Fibroblast of skin of left biceps (primary cell): ENCODE measurements at places on chromosomes 7 and 10.

DNA sequence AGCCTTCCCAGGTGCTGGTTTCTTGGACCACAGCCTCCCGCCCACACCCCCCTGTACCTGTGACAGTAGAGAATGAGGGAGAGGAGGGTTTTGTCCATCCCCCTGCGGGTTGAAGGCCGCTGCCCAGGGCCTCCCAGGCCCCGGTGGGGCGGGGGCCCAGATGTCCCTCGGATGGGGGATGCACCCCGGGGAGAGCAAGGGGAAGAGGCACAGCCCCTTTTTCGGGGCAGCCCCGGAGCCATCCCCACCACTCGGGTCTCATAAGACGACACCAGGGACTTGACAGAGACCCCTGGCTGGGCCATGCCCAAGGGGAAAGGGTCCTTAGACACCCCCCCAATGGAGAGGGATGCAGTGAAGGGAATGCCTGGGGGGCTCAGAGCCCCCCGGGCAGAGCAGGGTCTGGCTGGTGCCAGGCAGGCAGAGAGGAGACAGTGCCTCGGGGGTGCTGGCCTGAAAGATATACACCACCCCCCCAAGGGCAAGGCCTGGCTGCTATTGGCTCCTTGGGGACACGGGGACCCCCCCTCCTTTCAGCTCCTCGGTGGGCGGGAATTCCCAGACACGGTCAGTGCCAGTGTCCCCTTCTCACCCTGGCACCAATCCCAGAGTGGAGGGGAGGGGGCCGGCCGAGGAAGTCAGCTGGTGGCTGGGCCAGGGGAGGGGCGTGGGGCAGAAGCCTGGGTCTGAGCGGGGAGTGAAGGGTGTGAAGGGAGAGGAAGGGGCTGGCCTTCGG, 3.7 kb upstream of the SPACDR start:
- DNase-seq, result no peak

- no peak for DNase-seq
These were observed 12.3 kb downstream of the HUS1 start for GRCh38 chr7:47967123-47967522.

DNA sequence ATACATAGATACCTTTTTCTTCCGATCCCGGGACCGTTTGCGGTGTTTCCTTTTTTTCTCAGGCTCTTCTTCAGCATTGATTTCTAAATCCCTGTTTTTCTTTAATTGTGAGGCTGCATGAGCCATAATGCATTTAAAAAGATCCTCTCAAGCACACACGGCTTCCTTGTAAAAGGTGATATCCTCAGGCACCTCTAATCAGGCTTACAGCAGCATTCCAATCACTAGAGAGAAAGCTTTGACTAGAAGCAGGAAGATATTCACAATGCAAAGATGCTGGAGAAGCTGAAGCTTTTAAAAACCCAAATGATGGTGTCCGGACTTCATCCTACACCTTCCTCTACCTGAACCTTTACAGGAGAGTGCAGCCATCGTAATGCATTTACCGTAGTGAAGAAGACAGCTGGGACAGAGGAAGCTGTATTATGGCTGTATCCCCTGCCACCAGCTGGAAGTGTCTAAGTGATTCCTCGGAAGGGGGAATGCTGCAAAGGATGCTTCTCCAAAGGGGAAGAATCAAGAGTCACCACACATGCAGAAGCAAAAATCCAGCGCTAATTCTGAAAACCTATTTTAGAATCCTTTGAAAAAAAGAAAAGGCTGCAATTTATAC, at the start of gene ANK3:
ANK3 (minus strand) TSS at position 463 of the 613 bp plus-strand sequence; CDS start at position 126, 337 bp downstream.
- no peak for DNase-seq

DNA sequence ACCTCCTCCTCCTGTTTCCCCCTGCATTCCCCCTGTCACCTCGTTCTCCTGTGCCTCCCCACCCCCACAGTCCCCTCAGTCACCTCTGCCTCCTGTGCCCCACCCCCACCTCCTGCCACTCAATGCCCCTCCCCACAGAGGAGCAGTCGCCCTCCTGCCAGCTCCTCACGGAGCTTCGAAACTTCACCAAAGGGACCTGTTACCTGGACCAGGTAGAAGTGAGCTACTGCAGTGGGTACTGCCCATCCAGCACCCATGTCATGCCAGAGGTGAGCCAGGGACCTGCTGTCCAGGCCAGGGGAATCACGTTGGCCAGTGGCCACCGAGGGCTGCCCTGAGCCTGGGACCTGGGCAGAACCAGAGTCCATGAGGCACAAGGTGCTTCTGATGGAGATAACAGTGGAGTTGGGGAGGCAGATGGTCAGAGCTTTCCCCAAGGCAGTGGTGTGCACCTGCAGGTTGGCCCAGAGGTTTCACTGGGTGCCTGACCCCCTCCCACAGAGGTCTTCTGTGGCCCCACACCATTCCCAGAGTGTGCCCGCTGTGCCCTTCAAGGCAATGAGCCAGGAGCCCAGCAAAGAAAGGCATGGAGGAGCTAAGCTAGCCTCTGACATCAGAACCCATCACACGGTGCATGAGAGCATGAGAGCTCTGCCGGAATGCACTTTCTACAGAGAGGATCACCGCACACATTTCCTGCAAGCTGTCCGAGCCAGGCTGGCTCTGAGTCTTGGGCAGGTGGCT, 7.0 kb upstream of the ZNF862 start:
- DNase-seq, result no peak

DNA sequence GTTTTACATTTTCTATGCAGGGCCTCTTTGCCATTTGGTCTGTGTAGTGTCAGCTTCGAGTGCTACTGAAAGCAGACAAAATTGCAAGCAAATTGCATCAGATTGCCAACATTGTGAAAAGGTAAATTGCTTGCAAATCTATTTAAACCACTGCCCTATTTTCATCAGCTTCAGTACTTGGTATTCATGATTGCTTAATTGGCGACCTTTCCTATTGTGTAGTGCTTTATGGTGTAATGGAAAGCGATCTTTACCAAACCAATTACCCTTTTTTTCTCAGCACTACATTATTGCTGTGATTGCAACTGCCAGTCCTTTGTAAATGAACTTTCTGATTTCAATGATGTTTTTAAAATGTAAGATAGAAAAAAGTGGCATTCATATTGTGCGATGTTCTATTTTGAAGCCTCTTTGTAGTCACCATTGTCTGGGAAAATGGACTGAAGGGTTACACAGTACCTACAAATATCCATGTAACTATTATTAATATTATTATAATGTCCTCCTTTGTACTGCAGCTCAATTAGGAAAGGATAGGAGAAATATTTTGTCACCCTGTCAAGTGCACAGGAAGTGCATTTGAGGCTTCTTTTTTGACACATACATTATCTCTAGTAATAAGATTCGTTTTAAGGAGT, 177.7 kb upstream of the SP8 start:
- no peak for DNase-seq

DNA sequence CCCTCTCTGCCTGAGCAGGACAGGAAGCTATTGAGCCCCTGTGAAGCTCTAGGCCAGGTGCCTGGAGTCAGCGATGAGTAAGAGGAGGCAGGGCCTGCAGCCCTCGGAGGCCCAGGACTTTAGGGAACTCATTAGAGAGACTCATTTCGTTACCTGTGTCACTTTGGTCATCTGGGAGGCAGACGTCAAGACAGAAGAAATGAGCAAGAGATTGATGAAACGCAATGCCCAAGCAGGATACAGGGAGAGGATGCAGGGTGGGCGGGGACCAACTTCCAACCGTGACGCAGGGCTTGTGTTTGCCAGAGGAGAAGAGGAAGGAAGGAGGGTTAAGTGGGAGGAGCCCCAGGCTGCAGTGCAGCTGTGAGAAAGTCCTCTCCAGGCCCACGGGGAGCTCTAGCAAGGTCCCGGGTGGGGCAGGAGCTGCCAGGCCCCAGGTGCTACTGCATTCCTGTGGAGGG, 26.4 kb upstream of the GNA12 start:
- no peak for DNase-seq

DNA sequence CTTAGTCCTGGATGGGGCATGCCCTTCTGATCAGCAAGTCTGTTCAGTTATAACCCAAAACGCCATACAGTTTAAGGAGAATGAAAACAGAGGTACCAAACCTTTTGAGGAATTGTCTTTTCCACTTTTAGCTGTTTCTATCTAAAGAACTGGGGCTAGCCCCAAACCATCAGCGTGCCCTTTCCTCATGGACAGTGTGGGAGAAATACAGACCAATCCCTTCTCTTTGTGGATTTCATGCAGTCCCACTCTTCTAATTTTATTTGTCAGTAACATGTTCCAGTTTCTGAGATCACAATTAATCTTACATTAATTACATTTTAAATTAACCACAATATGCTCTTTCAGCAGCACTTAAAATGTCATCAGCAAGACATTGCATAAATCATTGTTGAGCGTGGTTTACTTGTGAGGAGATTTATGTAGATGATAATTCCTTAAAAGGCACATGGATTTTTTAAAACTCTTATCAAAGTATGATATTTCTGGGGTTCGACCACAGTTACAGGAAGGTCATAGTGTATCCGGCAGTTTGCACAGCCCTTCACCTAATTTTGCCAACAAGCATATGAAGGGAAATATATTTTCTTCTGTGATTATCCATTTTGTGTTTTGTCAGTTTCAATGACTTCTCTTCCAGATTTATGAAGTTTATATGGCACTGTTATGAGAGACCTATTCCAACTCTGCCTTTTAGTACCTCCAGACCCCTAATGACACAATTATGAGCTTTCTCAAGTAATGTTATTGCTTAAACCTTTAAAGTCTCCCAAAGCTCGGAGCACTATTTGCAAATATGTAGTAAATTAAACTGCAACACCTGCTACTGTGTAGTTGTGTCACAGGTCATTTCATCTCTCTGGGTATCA, 868.4 kb upstream of the C7orf33 start:
- DNase-seq, result no peak

DNA sequence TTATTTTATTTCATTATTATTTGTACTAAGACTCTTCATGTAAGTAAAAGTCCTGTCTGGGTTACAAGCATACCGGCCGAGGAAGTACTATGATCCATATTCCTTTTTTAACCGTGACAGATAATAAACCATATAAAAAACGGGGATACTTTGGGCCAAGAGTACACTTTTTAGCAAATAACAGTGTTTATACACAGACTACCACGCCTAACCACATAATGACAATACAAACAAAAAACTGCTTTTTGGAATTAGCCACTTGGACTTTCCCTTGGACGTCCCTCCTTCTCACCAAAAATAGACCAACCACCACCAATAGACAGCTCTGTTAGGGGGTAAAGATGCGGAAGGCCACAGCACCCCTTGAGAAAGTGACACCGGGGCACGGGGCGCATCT, 800 bp downstream of the MINDY3 start:
- DNase-seq, result no peak

DNA sequence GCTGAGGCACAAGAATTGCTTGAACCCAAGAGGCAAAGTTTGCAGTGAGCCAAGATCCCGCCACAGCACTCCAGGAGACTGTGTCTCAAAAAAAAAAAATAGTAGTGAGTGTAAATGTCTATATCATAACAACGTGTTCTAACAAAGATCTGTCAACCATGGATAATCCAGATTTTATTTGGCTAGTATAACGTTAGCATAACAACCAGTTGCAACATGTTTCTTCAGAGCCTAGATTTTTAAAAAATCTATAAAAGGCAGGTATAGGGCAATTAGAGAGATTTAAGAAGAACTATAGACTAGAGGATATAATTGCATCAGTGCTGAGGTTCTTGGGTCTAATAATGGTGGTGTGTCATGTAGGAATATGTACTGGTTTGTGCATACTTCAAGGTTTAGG, 30.5 kb downstream of the DLG5 start:
- DNase-seq, result no peak

DNA sequence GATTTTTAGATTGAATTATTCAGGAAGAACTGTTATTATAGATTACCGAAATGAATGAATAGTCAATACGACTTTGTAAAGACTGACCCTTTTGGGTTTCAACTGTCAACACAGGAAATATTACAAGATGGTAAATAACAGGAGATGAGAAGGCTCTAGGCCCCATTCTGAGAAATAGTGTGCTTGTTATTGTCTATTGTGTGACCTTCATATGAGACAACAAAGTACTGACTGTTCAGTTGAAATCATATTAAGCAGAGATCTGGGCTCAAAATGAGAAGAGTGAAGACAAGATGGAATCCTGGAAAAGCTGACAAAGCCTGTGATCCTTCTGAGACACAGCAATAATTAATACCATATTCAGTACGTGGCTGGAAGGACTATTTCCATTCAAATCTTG, 503.8 kb downstream of the INHBA start:
- no peak for DNase-seq

- DNase-seq, result no peak
These were observed 79.6 kb downstream of the ZNF22 start for GRCh38 chr10:45080331-45080730.

DNA sequence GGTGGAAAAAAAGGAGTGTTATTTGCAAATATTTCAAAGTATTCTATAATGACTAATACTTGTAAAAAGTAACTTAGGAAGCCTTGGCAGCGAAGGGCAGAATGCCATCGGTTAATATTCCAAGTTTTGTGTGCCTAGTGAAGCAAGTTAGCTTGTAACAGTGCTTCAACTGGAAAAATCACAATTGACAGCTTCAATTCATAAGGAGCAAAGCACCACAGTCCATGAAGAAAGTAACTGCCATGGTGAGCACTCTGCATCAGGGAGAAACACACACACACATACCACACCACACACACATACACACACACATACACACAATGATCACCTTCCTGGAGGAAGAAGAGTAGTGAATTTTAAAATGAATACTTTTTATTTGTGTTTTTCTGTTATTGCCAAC, 298.3 kb downstream of the CNTNAP2 start:
- DNase-seq, result no peak

- DNase-seq, result no peak
These were observed 78.1 kb downstream of the VSTM4 start for GRCh38 chr10:49037187-49037586.

- no peak for DNase-seq
These were observed 1.4 kb downstream of the CHST3 start for GRCh38 chr10:71965623-71966022.

GRCh38 chr7:40903872-40904271, 769.1 kb downstream of the SUGCT start:
- no peak for DNase-seq

DNA sequence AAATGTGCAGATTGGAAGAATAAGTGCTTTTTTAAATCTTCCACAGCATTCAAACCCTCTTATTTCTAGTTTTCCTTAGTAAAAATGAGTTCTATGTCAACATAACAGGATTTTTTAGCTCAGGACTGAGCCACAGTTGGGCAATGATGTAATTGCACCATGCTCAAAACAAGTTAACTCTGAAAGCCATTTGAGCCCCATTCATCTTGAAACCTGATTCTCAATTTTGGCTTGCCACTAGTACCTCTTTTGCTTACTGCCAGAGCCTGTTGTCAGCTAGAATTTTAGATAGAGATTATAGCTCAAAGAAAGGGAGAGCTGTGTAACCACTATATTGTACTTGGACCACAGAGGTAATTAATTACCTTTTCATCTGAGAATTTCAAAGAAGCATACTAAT, 1028.5 kb upstream of the PHF14 start:
- no peak for DNase-seq
